ENCODE measurements at places on chromosomes 7 and 10.

DNA sequence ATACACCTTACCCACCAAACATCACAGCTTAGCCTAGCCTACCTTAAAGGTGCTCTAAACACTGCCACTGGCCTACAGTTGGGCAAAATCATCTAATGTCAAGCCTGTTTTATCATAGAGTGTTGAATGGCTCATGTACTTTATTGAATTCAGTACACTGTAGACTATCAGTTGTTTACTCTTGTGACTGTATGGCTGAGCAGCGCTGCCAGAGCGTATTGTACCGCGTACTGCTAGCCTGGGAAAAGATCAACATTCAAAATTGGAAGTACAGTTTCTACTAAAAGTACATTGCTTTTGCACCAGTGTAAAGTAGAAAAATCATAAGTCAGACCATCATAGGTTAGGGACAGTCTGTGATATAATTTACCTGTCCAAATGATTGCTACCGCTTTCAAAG is 226.8 kb downstream of the PRPF18 start:
- no peak for DNase-seq

GRCh38 chr10:6351495-6351894 is 148.8 kb downstream of the PFKFB3 start:
- DNase-seq: no peak

GRCh38 chr10:88833723-88834122 is 17.9 kb downstream of the ANKRD22 start:
- no peak for DNase-seq

DNA sequence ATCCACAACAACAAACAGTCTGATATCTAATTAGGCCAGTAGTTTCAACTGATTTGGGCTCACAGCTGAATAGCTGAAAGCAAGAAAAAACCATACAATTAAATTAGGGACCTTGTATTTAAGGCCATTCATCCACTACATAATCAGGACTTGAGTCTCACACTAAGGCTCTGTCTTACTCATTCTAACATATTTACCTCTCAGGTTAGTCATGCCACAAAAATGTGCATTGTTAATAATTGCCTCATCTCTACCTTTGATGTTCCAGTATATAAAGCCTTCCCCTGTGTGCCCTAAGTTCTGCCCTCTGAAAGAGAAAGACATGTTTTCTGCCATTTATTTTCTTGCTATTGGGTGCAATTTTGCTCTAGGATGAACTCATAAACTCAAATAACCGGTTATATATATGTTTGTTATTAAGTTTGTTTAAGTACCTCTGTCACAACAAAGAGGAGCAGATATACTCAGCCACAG is 5.3 kb upstream of the C1GALT1 start:
- DNase-seq: no peak

GRCh38 chr7:107091306-107091705 is 46.8 kb downstream of the PRKAR2B start:
- no peak for DNase-seq

DNA sequence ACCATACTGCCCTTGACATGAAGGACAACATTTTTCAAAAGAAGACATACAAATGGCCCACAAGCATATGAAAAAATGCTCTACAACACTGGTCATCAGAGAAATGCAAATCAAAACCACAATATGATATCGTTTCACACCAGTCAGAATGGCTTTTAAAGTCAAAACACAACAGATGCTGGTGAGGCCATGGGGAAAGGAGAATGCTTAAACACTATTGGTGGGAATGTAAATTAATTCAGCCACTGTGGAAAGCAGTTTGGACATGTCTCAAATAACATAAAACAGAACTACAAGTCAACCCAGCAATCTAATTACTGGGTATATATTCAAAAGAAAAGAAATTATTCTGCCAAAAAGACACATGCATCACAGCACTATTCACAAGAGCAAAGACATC is 4.2 kb upstream of the NT5C3A start:
- no peak for DNase-seq

DNA sequence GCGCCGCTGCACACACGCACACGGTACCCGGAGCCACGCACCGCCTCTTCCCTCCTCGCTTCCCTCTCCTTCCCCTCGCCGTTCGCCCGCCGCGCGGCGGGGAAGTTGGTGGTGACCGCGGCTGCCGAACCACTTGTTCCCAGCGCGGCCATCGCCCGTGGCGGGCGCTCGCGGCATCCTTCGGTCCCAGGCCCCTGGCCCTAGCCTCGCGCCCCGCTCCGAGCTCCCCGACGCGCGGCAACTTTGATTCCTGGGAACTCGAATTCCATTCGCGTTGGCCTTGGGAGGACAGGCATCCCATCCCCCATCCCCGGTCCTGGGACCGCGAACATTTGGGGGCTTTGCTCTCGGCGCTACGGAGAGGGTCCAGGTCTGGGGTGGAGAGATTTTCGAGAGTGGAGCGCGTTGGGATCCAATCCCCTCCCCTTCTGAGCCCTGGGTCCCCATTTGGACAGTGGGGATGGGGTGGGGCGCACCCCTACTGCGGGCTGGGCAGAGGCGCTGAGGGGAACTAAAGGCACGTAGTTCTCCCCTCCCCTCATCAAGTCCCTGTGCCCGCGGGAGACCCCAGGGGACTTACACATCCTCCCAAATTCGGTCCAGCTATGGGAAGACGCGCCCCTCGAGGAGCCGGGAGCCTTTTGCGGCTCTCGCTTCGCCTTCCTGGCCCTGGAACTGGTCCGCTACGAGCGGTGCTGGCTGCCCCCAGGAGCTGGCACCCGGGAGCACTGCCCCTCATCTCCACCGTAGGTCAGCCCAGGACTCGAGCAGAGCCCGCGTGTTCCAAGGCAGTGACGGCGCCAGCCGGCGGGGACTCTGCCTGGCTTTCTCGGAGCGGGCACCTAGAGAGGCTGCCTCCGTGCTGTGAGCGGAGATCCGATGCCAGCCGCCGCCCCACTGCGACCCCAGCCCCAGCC is 834 bp downstream of the CDH23 start:
- no peak for DNase-seq

- DNase-seq: no peak
These were observed 95.7 kb upstream of the PALS2 start for GRCh38 chr7:24477398-24478136.

DNA sequence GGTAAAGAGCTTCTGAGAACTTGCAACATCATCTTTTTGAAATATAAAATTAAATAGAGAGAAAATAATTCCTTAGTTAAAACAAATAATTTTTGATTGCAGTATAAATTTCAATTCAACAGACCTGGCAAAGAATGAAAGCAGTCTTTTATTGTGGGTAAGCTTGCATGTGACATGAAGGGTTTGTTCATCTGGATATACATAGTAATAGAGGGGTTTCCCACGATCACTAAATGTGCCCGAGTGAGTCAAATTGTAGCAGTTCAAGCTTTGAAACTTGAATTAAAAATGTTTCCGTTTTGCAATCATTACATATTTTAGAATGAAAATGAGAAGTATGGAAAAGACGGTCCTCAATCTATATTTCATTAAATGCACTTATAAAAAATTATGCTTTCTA is 658.4 kb upstream of the MBL2 start:
- DNase-seq: no peak

- no peak for DNase-seq
These were observed 222.9 kb upstream of the MKLN1 start for GRCh38 chr7:131104596-131105293.

DNA sequence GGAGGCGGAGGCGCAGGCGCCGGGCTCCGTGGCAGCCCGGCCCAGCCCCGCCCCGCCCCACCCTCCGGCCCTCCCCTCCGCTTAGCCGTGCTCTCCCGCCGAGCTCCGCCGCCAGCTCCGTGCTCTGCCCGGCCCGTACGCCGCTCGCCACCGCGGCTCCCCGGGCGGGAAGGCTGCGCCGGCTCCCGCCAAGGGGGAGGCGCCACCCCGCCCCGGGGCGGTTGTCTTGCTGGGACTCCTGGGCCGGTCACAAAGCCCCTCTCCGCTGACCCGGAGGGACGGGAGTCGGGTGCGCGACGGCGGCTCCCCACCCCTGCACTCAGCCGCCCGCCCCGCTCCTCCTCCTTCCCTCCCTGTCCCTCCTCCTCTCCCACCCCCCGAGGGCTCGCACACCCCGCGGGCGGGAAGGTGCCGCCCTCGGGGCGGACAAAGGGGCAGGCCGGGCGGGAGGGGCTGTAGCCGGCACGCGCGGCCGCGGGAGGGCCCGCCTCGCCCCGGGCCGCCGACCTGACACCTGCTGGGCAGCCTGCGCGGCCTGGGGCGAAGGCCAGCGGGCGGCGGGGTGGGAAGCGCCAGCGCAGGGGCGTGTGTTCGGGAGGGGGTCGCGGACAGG is 11.5 kb upstream of the SP8 start:
- DNase-seq: no peak

- no peak for DNase-seq
These were observed 267.3 kb upstream of the NPVF start for GRCh38 chr7:25495342-25496250.

DNA sequence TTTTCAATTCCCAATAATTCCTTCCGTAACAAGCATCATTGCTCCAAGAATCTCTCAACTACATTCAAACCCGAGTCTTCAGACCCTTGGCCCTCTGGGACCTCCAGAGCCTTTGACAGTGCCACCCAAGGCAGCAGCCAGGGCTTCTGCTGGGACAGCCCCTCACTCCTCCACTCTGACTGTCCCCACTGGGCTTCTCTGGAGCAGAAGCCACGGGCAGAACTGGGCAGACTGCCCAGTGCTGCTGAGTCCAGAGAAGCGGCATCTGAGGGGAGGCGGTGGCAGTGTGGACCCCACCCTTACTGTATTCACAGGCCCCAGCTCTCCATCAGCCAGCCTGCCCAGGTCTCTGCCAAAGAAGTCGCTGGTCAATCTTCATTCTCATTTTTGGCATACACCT is 8.8 kb downstream of the CYREN start:
- DNase-seq: no peak

DNA sequence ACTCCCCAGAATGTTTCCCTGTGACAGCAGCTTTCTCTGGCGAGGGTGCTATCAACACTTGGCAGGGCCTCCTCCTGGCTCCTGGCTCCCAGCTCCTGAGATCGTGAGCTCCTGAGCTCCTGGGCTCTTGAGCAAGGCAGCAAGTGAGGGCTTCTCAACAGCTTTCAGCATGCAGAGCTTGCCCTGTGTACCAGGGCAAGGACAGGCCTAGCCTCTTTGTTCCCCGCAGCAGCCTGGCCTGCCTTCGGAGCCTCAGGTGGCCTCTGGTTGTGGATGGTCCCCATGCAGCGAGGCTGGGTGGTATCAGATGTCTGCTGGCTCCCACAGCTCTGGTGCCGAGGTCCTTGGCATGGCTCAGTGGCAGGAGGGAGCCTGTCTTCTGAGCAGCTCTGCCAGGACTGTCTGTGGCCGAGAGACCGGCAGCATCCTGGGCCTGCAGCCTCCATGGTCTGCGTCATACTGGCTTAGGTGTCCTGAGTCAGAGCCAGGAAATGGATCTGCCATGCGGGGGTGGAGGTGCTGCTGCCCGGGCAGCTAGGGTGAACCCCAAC is 44.2 kb downstream of the ZMIZ1 start:
- DNase-seq: no peak

GRCh38 chr7:30596014-30596641 is 1.4 kb downstream of the GARS1 start:
- DNase-seq: no peak

GRCh38 chr7:146641491-146641890 is 524.9 kb downstream of the CNTNAP2 start:
- DNase-seq: no peak

DNA sequence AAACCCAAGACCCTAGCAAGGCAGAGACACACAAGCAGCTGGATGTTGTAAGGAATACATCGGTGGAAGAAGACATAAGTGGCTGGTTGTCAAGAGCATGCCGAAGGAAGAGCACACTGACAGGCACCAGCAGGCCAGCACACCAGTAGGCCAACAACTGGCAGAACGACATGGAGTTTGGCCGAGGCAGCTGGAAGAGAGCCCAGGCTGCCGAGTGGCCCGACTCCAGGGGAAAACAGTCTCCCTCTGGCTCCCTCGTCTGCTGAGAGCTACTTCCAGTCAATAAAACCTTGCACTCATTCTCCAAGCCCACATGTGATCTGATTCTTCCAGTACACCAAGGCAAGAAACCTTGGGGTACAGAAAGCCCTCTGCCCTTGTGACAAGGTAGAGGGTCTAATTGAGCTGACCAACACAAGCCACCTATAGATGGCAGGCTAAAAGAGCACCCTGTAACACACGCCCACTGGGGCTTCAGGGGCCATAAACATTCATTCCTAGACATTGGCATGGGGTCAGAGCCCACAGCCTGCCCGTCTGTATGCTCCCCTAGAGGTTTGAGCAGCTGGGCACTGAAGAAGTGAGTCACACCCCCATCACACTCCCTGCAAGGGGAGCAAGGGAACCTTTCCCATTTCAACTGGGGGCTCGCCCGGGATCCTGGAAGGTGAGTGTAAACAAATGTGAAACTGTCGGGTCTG is 14.7 kb upstream of the TNS3 start:
- DNase-seq: no peak

DNA sequence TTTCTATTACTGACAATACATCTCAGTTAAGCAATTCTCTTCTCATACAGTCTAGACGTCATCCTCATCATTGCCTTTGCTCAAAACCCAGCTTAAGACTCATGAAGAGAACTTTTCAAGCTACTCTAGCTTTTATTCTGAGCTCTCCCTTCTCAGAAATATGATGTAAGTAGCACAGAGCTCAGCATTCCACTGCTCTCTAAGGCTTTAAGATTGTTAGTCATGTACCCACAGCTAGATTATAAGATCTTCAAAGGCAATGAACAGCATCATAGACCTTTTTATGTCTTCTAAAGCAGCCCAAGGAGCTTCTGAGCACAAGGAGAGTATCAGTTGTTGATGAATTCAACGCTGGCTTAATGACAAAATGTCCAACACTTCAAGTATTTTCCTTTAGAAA is 119.3 kb downstream of the NRP1 start:
- DNase-seq: no peak

- DNase-seq: no peak
These were observed 171.3 kb downstream of the DNAJC1 start for GRCh38 chr10:21831986-21832820.

DNA sequence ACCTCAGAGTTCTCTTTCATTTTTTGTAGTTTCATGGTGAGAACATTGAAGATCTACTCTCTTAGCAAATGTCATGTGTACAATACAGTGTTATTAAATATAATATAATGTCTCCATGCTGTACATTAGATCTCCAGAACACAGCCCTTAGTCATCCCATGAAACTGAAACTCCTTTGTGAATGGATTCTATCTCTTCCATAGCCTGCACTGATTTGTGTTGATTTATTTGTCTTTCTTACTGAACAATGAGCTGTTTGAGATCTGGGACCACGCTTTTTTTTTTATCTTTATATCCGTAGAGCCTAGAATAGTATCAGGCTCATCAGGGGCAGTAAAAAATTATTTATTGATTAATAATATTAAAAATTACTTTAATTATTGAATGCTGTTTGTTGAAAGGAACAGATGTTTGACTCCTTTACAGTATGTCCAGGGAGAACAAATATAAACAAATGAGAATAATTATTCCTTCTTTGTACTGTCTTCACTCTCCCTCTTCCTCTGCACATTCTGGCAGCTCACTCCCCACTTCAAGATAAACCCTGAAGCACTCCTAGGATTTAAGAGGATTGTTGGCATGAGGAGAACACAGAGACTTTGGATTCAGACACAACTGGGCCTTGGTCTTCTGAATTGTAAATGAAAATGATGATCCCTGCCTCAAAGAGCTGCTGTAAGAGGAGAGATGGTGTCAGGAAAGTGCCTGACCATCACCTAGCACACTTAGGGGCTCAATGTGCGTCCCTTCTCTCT is 81.6 kb upstream of the MSRB2 start:
- DNase-seq: no peak

GRCh38 chr7:76142861-76143260 is 58.8 kb upstream of the SRRM3 start:
- no peak for DNase-seq

GRCh38 chr7:17021205-17021604 is 139.4 kb upstream of the AGR3 start:
- DNase-seq: no peak

GRCh38 chr7:96973986-96974385 is 31.4 kb upstream of the DLX6 start:
- no peak for DNase-seq
